ENCODE measurements at places on chromosomes 11 and 22.
A peak's percentile ranks its signal among the peaks of the same experiment; 100 is the strongest.

DNA sequence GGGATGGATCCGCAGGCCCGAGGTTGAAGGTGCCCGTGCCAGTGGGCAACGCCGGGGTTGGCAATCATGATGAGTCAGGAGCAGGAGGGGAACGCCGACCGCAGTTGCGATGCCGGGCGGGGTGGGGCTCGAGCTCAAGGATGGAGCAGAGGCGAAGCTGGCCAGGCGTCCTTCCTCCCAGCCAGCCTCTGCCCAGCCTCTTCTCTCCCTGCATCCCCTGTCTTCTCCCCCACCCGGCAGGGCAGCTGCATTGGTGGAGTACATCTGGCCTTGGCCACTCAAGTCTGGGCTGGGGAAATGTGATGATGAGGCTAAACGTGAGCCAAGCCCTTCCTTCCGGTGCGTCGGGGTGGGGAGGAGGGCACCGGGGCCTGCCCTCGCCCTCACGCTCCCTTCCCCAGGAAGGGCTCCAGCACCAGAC, 3.9 kb downstream of the IFITM10 start:
- DNase-seq = peak; percentile 25

DNA sequence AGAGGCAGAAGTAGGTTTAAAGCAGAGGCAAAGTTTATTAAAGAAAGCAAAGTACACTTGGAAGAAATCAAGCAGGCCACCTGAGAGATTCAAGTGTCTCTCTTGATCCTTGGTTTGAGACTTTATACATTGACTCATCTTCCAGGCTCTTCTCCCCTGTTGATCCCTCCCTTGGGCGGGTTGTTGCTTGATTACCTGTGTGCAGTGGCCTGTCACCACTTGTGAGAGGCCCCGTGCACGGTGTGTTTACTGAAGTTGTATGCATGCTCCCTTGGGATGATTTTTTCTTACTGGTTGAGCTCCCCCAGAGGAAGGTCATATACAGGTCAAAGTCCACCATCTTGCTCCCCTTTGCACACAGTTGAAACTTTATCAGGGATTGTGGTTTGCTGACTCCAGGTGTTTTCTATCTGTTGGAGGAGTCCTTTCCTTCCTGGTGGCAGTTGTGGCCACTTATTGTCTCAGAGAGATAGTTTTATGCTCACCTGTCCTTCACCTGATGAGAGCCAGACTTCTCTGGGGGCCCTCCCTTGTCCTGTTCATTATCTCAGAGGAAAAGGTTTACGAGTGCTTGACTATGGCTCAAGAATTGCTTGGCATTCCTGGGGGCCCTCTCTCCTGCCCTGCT, 16.3 kb upstream of the RBMXL2 start:
- DNase-seq = peak; percentile 40

DNA sequence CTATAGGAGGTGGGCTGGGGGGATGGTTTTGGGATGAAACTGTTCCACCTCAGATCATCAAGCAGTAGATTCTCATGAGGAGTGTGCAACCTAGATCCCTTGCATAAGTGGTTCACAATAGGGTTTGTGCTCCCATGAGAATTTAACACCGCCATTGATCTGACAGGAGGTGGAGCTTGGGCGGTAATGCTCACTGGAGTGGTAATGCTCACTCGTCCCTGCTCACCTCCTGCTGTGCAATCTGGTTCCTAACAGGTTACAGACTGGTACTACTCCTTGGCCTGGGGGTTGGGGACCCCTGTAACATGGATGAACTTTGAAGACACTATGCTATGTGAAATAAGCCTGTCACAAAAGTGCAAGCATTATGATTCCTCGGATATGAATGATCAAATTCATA, 87.0 kb upstream of the CLNS1A start:
- DNase-seq = no peak

DNA sequence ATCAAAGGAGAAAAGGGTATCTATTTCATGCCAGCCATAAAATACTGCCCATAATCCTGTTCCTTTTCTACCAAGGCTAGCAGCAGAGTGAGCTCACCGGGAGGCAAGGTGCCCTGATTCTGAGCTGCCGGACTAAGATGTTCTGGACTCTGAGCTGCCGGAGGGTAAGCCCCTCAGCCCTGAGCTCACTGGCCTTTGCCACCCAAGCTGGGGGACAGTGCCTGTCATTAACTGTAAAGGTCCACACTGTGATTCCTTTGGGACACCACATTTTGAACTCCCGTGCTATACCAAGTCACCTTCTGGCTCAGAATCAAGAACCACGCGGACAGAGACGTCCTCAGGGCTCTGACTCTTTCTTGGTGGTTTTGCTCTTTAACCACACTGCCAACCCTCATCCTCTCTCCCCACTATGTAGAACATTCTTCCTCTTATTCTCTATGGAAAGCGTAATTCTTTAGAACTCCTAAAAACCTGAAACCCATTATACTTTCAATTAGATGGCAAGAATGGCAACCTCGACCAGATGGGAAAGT, 88.4 kb upstream of the BID start:
- no peak for DNase-seq

DNA sequence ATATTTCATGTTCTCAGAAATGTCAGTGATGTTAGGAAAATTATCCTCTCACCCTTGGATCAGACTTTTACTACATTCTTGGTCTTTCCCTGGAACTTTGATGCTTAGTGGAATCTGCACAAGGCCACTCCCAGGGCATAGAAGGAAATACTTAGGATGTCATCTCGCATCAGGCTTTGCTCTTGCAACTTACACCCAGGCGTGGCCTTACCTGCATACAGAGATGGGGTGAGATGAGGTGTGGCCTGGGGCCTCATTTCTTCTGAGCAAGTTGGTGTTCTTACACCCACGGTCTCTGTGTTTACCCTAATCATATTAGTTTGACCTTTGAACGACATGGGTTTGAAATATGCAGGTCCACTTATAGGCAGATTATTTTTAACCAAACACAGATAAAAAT, 19.0 kb upstream of the OR52K2 start:
- DNase-seq = peak; percentile 27

DNA sequence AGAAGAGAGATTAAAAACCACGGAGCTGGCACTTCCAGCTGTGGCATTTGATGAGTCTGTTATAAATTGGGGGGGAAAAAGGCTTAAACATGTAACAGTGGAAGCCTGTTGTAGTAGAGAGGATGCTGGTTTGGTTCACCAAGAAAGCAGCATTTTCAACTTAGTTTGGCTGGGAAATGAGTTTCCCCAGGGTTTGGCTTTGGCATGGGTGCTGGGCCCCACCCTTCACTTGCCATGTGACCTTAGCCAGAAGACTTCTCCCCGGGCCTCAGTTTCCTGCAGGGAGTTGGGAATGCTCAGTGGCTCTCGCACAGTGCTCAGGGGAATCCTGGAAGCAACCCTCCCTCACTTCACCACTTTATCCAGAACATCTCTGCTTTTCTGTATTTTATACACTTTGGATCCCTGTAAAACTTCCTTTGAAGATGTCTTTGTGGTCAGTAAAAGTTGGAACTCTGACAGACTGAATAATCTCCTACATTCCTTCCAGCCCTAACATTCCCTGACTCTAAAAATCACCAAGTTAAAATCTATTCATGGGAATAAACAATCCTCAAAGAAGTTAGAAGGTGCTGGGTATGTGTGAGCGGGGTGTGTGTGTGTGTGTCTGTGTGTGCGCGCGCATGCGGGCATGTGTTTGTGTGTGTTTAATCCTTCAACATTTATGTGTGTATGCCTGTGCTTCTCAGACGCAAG, 166.0 kb downstream of the TENM4 start:
- no peak for DNase-seq

- DNase-seq = peak; percentile 88
These were observed at the start of gene MTMR2 for GRCh38 chr11:95923728-95924413. Gene MTMR2, minus strand, starts transcription at chr11:95924107. Its CDS starts 153 bp downstream, at chr11:95923954.

DNA sequence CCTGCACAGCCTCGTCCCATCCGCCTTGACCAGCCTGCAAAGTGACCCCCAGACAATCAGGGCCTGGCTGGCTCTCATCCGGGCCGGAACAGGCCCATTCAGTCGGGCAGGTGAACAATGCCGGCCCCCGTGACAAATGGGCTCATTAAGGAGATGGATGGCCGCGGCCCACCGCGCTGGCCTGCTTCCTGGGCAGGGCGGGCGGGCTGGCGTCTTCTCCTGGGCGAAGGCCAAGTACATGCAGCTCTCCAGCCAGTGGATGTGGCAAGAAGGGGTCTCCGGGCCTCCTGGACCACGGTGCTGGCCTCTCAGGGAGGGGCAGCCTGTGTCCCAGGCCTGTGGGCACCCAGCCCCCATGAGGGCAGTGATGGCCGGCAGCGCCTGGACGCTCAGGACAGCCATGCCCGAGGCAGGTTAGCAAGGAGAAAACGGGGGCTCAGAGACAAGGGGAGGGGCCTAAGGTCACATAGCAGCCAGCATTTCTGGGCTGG, 1022.8 kb downstream of the BRD1 start:
- no peak for DNase-seq

- no peak for DNase-seq
These were observed 1112.4 kb downstream of the JRKL start for GRCh38 chr11:97502201-97502600.

GRCh38 chr22:30192427-30192826, 54.1 kb downstream of the LIF start:
- DNase-seq = no peak

- no peak for DNase-seq
These were observed 115.8 kb downstream of the MAML2 start for GRCh38 chr11:96227244-96227643.

DNA sequence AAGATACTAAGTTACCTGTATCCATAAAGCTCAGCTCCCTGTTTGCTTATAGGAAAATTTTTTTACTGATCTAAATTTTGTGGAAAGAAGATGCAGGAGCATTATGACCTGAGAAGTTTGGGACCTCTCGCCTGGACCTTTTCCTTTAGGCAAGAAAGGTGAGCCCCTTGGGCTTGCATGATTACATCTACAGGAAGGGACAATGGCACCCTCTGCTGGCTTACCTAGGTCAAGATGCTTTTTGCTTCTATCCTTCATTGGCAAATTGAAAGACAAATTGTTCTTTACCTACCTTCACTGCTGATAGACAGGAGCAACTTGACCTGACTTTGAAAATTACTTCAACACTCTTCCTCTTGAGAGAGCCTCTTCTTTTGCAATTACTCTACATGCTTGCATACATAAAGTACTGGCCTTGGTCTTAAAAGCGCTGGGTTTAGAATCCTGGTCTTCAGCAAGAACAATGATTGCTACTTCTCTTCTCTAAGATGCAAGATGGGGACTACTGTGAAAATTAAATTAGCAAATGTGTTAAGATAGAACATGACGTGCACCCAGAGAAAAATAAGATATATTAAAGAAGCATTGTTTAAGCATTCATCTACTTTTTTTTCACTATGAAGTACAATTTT, 147.2 kb downstream of the TRPC6 start:
- peak; percentile 80 for DNase-seq

DNA sequence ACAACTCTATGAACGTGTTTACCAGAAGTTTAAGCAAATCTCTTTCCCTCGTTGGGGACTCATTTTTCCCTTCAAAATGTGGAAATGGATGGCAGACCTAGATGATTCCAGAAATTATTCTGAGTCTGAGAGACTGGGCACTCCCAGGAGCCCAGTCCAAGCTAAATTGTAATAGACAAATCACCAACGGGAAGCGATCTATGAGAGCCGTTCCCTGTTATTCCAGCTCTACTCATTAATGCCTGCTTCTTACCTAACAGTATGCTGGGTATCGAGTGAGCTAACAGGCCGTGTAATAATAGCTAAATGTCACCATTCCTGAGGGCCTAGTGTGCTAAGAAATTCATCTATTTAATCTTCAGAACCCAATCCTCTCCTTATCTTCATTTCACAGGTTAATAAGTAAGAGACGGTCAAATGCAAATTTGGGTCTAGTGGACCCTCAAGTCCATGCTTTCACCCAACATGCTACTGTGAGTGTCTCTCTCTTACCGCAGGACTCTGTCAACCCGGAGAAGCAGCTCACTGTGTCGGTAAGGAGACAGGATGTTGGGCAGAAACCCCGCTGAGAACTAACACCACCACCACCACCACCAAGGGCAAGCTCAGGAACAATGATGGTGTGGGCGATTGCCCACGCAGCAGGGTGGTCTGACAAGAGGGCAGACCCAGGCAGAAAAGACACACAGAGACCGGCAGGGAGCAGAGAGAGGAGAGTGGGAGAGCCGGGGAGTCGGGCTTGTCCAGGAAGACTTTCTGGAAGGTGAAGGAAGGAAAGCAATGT, 57.1 kb upstream of the TIMP3 start:
- DNase-seq = no peak

DNA sequence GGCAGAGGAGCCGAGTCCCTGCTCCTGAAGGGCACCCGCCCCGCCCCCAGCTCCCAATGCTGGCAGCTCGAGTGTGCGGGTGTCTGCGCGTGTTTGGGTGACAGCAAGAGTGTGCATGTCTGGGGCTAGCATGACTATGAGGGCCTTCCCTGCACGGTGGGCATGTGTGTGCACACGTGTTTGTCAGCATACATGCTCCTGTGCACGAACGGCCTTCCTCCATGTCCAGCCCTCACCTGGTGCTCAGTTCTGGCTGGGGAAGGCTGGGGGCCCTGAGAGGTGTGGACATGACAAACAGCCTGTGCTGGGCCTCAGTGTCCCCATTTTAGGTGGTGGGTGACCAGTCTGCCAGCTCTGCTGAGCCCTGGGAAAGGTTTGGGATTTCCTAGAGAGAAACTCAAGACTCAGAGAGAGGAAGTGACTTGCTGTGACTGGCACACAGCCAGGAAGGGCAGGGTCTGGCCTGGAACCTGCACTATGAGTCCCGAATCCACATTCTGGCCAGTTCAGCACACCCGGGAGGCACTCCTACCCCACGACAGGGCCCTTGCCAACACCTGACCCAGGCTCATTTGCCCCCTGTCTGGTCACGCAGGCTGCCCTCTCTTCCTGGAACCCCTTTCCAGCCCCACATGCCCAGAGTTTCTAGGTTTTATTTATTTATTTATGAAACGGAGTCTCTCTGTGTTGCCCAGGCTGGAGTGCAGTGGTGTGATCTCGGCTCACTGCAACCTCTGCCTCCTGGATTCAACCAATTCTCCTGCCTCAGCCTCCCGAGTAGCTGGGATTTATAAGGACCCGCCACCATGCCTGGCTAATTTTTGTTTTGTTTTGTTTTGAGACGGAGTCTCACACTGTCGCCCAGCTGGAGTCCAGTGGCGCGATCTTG, 3.3 kb upstream of the SHISA8 start:
- no peak for DNase-seq

- no peak for DNase-seq
These were observed 17.2 kb upstream of the CD59 start for GRCh38 chr11:33753304-33753967.

DNA sequence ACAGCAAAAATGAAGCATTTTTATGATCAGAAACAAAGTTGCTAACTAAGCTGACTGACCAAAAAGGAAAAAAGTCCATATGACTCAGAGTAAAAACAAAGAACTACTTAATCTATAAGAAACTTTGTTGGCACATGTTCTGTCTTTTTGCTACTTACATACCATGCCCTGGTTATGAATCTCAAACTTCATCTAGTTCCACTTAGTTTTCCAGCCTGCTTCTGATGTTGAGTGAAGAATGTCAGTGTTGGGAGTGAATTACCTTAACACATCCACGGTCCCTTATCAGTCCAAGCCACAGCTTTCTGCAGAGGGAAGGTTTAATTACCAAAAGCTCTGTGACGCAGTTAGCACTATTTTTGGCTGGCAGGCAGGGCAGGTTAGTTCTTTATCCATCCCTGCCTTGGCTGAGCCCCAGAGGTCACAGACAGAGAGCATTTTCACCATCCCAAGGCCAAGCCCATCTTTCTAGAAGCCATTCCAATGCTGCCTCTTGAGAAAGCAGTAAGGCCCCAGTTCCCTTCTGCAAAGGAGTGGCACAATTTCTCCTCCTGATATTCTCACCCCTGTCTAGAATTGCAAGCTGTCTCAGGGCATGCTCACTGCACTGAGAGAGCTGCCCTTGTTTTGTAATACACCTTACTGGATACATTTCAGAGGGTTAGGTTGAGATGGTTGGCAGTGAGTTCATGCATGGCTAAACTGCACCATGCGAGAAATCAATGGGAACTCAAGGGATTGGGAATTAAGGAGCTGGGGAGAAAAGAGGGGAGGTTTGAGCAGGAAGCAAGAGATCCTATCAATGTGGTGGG, 67.1 kb downstream of the SLC1A2 start:
- DNase-seq = no peak
